ENCODE measurements at places on chromosomes 4 and X.
A peak's percentile ranks its signal among the peaks of the same experiment; 100 is the strongest.

DNA sequence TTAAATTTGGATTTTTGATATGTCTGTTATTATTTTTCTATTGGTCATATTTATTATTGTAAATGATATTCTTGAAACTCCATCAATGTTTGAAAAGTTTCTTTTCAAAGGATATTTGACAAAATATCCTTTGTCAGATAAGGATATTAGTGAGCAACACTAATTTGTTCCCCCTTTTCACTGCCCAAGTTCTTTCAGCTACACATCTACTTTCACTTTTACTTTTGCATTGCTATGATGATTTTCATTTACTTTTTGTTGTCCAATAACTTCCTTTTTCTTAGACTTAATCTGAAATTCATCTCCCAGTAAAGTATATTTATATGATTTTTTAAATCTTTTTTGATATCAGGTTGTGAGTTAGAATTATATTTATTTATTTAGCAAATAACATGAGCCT lies 542.3 kb upstream of the ADGRL3 start:
- DNase-seq, result no peak

DNA sequence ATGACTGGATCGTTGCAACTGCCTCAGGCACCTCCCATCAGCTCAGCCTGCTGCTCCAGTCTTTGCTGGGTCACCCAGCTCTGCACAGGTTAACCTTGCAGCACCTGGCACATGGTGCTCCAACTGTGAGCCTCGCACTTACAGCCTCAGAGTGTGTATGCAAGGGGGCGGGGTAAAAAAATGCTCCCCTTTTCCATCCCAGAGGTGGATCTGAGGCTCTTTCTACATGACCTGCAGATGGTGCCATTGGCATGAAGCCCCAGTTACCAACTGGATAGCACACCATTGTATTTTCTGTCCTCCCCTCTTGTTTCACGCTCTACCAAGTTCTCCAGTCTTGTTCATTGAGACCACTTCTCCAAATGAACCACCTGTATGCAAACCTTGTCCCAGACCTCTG lies 46.2 kb upstream of the TRPC3 start:
- DNase-seq, result peak; percentile 72

GRCh38 chrX:133983256-133983973 lies 2.0 kb downstream of the GPC3 start:
- no peak for DNase-seq

DNA sequence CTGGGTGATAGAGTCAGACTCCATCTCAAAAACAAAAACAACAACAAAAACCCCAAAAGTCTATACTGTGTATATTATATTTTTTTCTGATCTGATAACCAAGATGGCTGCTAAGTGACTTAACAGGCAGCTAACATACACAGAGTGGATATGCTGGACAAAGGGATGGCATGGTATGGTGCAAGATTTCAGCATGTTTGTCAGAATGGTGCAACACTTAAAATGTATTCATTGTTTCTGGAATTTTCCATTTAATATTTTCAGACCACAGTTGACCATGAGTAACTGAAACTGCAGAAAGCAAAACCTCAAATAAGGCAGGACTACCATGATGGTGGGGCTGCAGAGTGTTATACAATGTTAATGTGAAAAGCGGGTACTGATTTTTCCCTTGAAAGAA lies 6.1 kb upstream of the BOD1L1 start:
- DNase-seq, result no peak

- no peak for DNase-seq
Observed at GRCh38 chrX:46404774-46405173, 140.4 kb downstream of the ZNF674 start.

GRCh38 chrX:2705046-2705832 lies 14.1 kb downstream of the CD99 start:
- no peak for DNase-seq

GRCh38 chrX:45714866-45715265 lies 514.2 kb upstream of the DIPK2B start:
- no peak for DNase-seq

GRCh38 chrX:19953145-19953544 lies 37.7 kb downstream of the BCLAF3 start:
- no peak for DNase-seq

GRCh38 chr4:25694466-25694865 lies 38.8 kb downstream of the SLC34A2 start:
- DNase-seq, result no peak

DNA sequence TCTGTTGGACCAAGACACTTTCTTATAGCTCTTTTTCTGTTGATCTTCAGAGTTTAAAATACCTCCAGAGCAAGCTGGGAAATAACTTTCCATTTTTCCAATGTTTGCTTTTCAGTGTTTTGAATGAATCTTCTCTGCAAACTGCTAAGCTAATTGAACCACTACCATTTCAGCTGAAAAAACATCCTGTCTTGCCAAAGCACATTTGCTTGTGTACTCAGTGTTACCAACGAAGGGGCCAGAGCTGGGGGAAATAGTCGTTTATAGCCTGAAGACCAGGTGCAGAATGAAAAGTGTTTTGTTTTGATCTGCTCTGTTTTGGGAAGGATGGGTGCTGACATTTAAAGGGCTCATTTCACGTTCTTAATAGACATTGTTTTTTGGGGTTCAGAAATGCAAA lies 88.4 kb upstream of the CLNK start:
- DNase-seq, result peak; percentile 89

GRCh38 chr4:150720973-150721518 lies 139.1 kb downstream of the MAB21L2 start:
- DNase-seq, result no peak

DNA sequence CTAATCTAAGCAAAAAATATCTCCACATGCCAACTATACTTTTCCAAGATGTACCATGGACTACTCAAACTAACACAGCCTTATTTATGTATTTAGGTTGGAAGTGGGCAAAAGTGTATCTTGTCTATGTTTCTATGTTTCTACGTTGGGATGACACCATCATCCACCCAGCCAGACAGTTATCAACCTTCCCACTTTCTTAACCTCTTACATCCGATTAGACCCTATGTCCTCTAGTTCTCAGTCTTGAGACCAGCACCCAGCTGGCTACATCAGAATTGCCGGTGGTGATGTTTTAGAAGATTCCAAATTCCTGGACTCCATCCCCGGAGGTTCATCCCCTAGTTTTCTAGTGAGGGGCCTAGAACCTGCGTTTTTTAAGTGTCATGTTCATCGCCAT lies 1.0 kb upstream of the AASDH start:
- DNase-seq, result peak; percentile 26

GRCh38 chrX:1420371-1420770 lies 28.5 kb upstream of the SLC25A6 start:
- no peak for DNase-seq

GRCh38 chr4:76373919-76374552 lies 46.9 kb downstream of the CCDC158 start:
- DNase-seq, result no peak

GRCh38 chr4:140220058-140220457 lies 66.1 kb upstream of the MAML3 start:
- no peak for DNase-seq

DNA sequence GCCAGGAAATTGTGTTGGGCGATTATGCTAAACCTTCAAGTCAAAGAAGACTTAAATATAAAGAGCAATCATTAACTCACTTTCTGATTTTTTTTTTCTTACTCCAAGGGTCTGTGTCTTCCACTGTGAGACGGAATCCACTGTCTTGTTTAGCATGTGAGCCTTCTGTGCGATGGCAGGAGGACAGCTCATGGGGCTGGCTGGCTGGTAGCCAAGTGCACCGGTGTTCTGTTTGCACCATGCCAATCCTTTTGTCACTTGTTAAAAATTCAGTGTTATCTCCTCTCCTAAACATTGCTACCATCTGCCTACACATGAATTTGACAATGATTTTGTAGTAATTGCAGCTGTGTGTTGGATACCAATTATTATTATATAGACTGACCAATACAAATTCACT lies 1056.3 kb upstream of the IGFBP7 start:
- no peak for DNase-seq

DNA sequence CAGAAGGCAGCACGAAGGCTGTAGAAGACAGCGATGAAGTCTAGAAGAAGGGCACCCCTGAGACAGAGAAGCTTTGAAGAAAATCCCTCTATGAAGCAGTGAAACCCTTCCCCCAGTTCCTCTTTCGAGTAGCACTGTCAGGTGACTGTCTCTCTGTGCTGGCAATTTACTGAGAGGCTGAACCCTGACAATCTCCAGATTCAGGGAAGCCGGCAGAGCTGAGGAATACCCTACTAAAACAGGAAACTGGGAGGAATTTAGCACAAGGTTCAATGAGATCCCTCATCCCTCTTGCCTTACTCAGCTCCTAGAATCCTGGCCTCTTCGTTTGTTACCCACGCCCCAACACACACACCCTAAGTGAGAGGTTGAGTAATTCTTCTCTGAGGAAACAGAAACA lies 239.7 kb upstream of the NOCT start:
- DNase-seq, result no peak

DNA sequence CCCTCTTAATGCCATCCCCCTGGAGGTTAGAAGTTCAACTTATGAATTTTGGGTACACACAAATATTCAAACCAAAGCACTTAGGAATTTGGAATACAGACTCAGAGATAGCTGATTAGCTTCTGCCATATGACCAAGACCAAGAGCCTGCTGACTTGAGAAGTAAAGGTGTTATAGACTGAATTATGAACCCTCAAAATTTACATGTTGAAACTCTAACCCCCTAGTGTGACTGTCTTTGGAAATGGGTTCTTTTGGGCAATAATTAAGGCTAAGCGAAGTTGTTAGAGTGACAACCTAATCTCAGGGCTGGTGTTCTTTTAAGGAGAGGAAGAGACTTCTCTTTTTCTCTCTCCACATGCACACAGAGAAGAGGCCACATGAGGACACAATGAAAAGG lies 151.2 kb downstream of the COX18 start:
- no peak for DNase-seq

DNA sequence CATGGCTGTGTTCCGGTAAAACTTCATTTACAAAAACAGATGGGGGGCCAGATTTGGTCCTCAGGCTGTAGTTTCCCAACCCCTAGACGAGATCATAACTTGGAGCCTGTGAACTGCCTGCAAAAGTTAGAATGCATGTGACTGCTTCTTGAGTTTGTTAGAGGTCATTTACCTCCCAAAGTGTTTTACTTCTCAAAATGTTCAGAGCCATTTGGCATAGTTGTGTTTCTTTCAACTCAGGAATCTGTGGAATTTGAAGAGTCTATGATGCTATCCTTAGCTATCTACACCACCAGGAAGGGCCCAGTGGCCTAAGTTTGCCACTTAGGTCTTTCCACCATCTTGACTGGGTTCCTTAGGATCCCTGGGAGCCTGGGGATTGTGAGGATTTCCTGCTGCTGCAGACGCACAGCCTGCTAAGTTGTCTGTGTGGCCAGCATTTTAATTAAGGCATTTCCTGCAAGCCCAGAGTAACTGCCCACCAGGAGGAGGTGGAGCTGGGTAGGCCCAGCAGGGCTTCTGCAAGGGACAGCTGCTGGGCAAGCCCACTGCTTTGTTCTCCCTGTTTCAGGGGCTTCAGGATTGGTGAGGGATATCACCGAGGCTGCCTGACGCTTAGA lies 53.1 kb downstream of the CCNI start:
- DNase-seq, result no peak

Measured in DMS53 (cell line).